Activated CD8-positive, alpha-beta memory T cell treated with anti-CD3 and anti-CD28 coated beads for 1 hour (primary cell): ENCODE measurements at places on chromosomes 13 and 19.
A peak's percentile ranks its signal among the peaks of the same experiment; 100 is the strongest.

- no peak for DNase-seq
These were observed 61.7 kb downstream of the GNG7 start for GRCh38 chr19:2640563-2641331.

DNA sequence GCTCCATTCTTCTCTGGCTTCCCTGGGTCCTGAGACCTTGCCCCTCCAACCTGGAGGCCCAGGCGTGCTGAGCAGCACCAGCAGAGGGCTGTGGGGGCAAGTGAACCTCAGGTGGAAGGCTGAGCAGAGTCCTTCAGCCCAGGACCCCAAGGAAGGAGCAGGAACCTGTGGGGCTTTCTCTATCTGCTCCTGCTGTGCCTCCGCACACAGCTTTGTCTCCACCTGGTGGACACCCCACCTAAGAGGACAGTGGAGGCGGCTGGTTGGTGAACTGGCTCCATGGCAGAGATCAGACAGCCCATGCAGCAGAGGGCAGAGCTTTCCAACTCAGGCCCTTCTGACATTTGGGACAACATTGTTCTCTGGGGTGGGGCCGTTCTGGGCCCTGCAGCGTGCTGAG is 19.7 kb downstream of the ZFR2 start:
- DNase-seq: peak; percentile 24

DNA sequence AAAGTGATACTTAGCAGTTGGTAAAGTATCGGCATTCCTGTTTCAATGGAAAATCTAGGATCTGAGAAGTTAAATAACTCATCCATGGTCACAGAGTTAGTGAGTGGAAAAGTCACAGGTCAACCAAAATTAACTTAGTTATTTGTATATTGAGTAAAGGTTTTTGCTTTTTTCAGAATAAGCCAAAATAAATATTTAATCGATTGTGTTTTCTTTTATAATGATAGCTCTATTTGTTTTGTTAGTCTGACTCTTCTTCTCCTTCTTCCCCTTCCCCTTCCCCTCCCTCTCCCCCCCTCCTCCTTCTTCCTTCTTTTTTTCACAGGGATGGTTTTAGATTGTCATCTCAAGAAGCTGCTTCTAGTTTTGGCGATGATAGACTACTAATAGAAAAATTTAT is 173.5 kb downstream of the PCCA start:
- DNase-seq: no peak

- no peak for DNase-seq
These were observed 20.4 kb downstream of the RNF17 start for GRCh38 chr13:24784319-24784718.

- no peak for DNase-seq
These were observed 33.3 kb upstream of the GAS6 start for GRCh38 chr13:113897161-113897560.

GRCh38 chr13:90510319-90510718 is 837.2 kb upstream of the MIR17HG start:
- DNase-seq: no peak

- DNase-seq: no peak
These were observed 1633.0 kb upstream of the PCDH20 start for GRCh38 chr13:63048653-63049052.

DNA sequence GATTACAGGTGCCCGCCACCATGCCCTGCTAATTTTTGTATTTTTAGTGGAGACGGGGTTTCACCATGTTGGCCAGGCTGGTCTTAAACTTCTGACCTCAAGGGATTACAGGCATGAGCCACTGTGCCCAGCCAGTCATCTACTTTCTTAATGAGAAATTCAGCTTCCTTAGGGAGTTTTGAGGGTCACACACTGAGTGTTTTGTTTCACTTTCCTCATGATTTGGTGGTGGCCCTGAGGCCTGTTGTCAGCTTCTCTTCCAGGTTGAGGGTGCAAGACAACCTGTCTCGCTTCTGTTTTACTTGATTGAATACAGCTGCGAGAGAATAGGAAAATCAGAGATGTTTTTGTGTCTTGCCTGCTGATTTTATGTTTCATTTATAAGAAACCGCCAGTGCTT is 9.9 kb downstream of the FRY start:
- DNase-seq: no peak

DNA sequence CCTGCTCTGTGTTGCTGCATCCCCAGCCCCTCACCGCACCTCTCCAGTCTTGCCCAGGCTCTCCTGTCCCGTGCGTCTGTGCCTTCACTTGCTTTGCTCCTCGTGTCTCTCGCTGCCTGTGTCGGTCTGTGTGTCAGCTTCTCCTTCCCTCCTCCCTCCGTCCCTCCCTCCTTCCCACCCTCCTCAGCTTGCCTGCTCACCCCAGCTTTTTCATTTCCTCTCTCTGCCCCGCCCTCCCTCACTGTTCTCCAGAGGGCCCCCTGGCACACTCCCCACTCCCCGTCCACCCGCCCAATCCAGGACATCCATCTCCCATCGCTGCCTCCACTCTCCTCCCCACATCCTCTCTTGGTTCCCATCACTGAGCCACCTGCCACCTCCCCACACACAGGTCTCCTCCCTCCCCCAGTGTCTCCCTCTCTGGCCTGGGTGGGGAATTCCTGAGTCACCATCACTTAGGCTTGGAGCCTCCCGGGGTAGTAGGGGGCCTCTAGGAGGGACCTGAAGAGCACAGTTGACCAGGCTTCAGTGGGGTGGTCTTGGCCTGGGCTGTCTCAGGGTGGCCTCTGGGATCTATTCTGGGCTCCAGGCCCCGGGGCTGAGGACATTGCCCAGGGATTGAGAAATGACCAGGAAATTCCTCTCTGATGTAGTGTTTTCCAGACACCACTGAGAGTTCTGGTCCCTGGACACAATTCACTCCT is at the start of gene PTGIR:
PTGIR (minus strand) TSS at position 132 of the 704 bp plus-strand sequence. CDS start 864 bp downstream, outside the sequence.
- DNase-seq: no peak

DNA sequence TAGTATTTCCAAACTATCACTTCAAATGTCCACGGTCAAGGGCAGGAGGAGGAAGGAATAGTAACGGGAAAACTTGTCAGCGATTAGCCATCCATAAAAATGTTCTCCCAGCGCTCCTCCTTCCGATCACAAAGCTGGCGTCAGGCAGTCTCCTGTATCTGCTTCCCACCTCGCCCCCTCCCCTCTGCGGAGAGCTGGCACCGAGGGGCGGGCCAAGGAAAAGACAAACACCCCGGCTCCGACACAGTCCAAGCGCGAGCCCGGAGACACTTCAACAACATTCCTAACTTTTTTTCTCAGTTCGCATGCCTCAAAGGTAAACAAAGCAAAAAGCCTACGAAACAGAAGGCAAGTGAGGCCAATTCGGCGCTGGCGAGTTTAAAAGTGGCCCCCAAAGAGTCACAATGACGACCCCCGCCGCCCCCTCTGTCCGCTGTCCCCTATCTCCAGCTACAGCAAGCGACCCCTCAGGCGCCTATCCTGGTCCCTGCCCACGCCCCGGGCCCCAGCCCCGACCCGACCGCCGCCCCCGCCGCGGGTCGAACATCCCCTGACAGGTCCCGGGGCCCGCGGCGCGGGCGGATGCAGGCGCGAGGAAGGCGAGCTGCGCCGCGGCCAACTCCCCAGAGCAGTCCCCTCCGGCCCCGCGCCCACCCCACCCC is 736 bp downstream of the SMAD9 start:
- DNase-seq: no peak

GRCh38 chr13:52012512-52012836 is 276 bp downstream of the ALG11 start:
- DNase-seq: no peak

DNA sequence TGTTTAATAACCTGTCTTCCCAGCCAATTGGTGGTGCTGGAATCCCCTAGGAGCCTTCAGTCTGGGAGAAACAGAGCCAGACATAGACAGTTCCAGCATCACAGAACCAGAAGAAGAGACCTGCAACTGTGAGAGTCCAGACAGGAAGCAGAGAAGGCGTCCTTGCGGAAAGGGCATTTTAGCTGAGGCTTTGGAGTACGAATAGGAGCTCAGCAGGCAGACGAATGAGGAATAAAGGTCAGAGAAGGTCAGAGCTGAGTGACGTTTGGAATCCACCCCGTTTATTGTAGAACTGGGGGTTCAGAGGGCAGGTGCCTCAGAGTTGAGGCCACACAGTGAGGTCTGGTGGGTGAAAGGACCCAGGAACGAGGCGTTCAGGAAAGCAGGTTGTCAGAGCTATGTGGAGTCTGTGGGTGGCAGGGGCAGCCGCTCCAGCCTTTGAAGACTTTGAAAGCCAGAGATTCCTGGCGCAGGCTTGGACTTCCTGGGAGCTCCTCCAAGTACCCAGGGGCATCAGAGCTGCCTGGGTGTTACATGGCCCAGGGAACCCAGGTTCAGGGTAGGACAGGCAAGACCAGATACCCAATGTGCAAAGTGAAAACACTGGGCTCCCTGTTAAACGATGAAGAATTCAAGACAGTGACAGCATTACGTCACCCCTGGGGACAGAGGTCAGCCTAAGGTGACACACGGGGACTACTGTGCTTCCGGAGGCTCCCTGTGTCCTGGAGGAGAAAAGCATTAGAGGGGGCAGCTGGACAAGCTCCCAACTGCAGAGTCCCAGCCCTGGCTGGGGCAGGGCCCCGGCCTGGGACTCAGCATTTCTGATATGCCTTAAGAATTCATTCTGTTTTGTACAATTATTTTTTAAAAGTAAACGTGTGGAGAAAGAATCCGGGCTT is 5.5 kb downstream of the ARRDC2 start:
- no peak for DNase-seq

DNA sequence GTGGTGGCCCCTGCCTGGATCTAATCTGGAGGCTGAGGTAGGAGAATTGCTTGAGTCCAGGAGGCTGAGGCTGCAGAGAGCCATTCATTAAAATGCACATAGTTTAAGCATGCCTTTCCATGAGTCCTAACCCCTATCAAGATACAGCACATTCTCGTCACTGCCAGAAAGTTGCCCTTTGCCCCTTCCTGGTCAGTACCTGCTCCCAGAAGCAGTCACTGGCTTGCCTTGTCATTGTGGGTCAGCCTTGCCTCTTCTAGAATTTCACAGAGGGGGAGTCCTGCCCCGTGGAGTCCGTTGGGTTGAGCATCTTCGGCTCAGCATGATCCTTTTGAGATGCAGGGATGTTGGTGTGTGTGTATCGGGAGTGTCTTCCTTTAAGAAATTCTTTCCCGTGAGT is 10.8 kb downstream of the BICRA start:
- no peak for DNase-seq

DNA sequence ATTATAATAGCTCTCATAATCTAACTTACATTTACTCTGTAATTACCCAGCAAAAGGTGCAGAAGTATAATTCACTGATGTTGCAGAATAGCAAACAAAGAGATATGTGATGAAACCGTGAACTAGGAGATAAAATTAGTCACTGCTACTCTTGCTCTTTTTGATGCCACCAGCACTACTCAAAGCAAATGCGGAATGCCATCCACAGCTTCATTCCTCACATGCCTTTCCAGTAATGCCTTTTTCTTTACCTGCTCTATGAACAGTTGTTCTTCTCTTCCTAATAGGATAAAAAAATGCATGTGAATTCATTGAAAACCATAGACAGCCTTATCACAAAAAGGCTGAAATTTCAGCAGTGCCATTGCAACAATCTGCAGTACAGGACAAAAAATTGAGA is 1129.5 kb downstream of the DIAPH3 start:
- DNase-seq: no peak

- no peak for DNase-seq
These were observed 142.9 kb upstream of the SPACA7 start for GRCh38 chr13:112233256-112233655.

- peak; percentile 13 for DNase-seq
These were observed 568 bp downstream of the ATP11A start for GRCh38 chr13:112690283-112690929.

DNA sequence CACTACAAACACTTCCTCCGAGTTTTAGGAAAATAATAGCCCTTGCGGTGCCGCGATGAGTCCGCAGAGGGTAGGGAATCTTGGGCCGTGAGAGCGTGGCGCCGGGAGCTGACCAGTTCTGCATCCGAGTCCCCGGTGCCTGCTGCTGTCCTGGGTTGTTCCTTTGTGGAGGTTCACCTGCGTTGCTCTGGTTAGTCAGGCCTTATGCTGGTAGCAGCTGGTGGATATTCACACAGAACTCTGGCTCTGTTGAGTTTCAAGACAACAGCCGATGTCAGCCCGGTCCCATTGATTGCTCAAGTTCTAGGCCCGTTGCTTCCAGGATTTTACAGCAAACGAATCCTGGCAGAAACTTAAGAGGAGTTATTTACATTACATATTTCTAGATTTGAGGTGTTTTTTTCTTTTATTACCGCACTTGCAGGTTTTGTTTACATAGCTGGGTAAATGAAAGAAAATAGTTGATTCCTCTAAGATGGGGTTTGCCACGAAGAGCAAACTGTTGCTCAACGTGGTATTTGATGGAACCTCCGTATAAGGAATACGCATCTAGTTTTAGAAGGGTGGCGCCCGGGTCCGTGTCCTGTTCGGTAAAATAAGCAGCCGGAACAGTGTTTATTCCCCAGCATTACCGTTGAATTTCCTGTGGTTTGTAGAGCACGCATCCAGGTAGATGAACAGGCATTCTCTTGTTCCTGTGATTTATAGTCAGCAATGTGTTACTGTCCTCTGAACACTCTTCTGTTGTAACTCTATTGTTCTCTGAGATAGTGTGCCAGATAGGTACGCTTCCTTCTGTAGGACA is 1.3 kb downstream of the CLDN10 start:
- no peak for DNase-seq
